H9 (cell line): ENCODE measurements at places on chromosomes 5 and 9. TPM values are rescaled to one million over a fixed set of nuclear protein-coding genes. Genes with fewer than 3 reads are reported as not detected.
A peak's percentile ranks its signal among the peaks of the same experiment; 100 is the strongest.

F12 gene
- 2.3 and 3.5 TPM in 2 replicates for total RNA-seq

PCDHB12 gene
- 2.3 and 3.1 TPM in 2 replicates for total RNA-seq

EDIL3 gene
- 61.0 and 61.9 TPM in 2 replicates for total RNA-seq

PRDM9 gene
- not detected in 2 replicates for total RNA-seq

PCDH12 gene
- not detected in 2 replicates for total RNA-seq

SNCB gene
- 3.5 and 4.2 TPM in 2 replicates for total RNA-seq

ARHGEF39 gene
- total RNA-seq, result 21.6 and 24.4 TPM in 2 replicates

EHMT1 gene
- total RNA-seq, result 112 and 121 TPM in 2 replicates

FAM81B gene
- not detected in 2 replicates for total RNA-seq

DNA sequence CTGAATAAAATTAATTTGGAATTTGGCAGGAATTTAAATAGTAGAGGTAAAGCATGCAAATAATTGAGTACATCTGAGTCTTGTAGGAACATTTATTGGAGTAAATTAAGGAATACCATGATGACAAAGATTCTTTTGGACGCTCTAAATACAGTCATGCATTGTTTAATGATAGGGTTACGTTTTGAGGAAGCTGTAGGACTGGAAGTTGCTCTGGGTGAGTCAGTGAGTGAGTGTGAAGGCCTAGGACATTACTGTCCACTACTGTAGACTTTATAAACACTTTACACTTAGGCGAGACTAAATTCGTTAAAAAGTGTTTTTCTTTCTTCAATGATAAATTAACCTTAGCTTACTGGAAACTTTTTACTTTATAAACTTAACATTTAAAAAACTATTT, 113.0 kb downstream of the FAM170A start:
- no peaks in the 10 kb centered on the region for H3K27me3 ChIP-seq
- H3K4me3 ChIP-seq, result no peak overlapping the region
- no peaks in the 10 kb centered on the region for H3K36me3 ChIP-seq
- no peak overlapping the region for H3K27ac ChIP-seq
- H3K4me1 ChIP-seq, result no peaks in the 10 kb centered on the region

GRCh38 chr5:53424686-53425615, 55.5 kb upstream of the FST start:
- H3K27ac ChIP-seq, result no peak overlapping the region
- no peaks in the 10 kb centered on the region for H3K4me1 ChIP-seq
- no peak for DNase-seq
- H3K27me3 ChIP-seq, result no peaks in the 10 kb centered on the region

- no peaks in the 10 kb centered on the region for H3K4me1 ChIP-seq
- peak overlapping the region; percentile 49 for H3K4me3 ChIP-seq
- no peaks in the 10 kb centered on the region for H3K36me3 ChIP-seq
- no peak overlapping the region for H3K27ac ChIP-seq
Measured at GRCh38 chr9:129482521-129483414, 138.1 kb downstream of the C9orf50 start.

DNA sequence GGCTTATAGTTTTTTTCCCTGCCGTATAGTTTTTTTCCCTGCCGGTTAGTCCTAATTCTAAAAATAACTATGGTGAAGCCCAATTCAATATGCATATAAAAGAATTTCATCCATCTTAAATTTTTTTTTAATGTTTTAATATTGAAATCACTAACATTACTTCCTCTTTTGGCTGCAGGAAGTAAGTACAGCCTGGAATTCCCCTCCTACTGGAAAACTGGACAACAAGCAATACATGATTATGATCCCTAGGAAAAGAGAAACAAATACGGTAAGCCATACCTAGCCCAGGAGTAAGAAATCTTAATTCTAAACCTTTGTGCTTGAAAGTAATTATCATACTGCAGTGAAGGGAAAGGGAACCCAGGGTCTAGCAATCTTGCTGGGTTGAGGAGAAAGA, 119.0 kb downstream of the NR3C1 start:
- H3K4me3 ChIP-seq, result no peak overlapping the region
- H3K36me3 ChIP-seq, result peaks cover 16% of the 10 kb centered on the region
- H3K27ac ChIP-seq, result no peak overlapping the region
- 0 out of 2 replicates have a peak, but pooled peaks cover 3% of the 10 kb centered on the region for H3K4me1 ChIP-seq
- DNase-seq, result no peak

- H3K4me3 ChIP-seq, result no peak overlapping the region
- no peak overlapping the region for H3K27ac ChIP-seq
- DNase-seq, result no peak
- H3K27me3 ChIP-seq, result no peaks in the 10 kb centered on the region
- H3K36me3 ChIP-seq, result peaks cover 4% of the 10 kb centered on the region
Measured at GRCh38 chr9:71253011-71253410, 131.6 kb upstream of the TRPM3 start.

DNA sequence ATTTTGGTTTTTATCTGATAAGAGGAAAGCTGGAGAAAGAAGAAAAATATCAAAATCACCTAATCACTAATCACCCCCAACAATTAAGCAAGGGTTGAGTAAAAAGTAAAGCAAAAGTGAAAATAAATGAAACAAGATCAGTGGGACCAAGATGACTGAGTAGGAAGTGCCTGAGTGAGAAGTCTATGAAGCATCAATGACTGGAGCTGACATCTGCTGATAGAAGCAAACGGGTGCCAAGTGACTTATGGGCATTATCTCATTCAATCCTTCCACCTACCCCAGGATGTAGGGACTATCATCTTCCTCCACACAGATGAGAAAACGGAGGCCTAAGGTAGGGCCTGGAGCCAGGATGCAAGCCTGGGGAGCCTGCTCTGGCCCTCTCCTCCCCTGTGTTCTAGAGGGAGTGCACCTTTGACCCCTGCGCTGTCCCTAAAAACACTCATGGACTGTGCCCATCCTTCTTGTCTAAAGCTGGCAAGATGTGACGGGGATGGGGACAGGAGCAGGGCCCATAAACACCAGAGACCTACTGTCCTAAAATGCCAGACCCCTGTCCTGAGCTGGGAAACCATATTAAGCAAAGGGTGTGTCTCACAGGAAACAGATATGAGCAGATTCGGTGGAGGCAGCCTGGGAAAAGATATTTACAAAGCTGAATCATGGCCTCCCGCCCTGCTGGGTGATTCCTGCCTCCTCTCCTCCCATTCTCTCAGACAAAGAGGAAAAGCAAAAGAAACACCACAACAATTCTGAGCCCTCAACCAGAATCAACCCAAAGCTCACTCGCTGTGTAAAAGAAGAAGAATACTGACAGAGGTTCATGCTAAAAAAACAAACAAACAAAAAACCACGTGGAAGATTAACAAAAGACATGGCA, 116.0 kb downstream of the AUH start:
- DNase-seq, result no peak
- H3K4me1 ChIP-seq, result peaks cover 4% of the 10 kb centered on the region; the same call in 1 of the 2 replicates
- H3K4me3 ChIP-seq, result no peak overlapping the region
- no peak overlapping the region for H3K27ac ChIP-seq
- no peaks in the 10 kb centered on the region for H3K36me3 ChIP-seq

GRCh38 chr5:181047921-181048320, 7.9 kb downstream of the BTNL9 start:
- H3K36me3 ChIP-seq, result no peaks in the 10 kb centered on the region
- H3K27ac ChIP-seq, result no peak overlapping the region
- no peak for DNase-seq

- no peaks in the 10 kb centered on the region for H3K36me3 ChIP-seq
- H3K4me1 ChIP-seq, result no peaks in the 10 kb centered on the region
- no peak overlapping the region for H3K27ac ChIP-seq
- no peak for DNase-seq
- no peaks in the 10 kb centered on the region for H3K27me3 ChIP-seq
Measured at GRCh38 chr9:85534340-85534739, 207.4 kb downstream of the AGTPBP1 start.

DNA sequence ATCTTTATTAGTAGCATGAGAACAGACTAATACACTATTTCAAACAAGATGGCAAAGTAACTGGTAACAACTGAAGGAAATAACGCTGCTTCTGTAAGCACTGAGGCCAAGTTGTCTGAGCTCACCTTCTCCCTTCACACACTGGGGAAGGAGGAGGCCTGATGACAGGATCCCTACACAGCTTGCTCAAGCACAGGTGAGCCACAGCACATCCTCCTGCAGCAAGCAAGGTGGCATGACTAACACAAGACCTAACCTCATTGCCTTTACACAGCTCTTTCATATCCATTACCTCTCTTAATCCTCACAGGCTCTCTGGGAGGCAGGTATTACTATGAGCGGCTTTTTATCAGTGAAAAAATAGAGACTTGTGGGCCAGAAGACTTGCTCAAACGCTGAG, 83.3 kb downstream of the ARL15 start:
- no peak overlapping the region for H3K27ac ChIP-seq
- no peak for DNase-seq
- no peaks in the 10 kb centered on the region for H3K36me3 ChIP-seq

DNA sequence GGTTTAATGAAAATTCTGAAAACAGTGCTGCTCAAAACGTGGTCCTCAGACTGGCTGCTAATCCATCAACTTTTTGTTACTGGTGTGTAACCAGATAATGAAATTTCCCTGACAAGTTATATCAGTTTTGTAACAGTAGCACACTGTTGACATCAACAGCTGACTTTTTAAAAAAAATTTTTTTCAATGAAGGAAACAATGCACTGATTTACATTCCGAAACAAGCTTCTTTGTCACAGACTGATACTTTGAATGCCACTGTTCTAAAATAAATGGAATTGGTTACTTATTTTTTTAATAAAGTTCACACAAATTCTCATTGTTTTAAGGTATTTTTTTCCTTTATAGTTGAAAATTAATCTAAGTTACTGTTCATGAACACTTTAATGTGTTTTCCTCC, 169.1 kb downstream of the NIPBL start:
- H3K4me3 ChIP-seq, result no peak overlapping the region
- no peaks in the 10 kb centered on the region for H3K27me3 ChIP-seq
- H3K36me3 ChIP-seq, result peaks cover 47% of the 10 kb centered on the region
- no peak overlapping the region for H3K27ac ChIP-seq
- no peaks in the 10 kb centered on the region for H3K4me1 ChIP-seq

GRCh38 chr5:143758015-143758414, 53.9 kb upstream of the HMHB1 start:
- no peak for DNase-seq
- no peak overlapping the region for H3K27ac ChIP-seq
- no peak overlapping the region for H3K4me3 ChIP-seq
- no peaks in the 10 kb centered on the region for H3K27me3 ChIP-seq
- H3K4me1 ChIP-seq, result no peaks in the 10 kb centered on the region

DNA sequence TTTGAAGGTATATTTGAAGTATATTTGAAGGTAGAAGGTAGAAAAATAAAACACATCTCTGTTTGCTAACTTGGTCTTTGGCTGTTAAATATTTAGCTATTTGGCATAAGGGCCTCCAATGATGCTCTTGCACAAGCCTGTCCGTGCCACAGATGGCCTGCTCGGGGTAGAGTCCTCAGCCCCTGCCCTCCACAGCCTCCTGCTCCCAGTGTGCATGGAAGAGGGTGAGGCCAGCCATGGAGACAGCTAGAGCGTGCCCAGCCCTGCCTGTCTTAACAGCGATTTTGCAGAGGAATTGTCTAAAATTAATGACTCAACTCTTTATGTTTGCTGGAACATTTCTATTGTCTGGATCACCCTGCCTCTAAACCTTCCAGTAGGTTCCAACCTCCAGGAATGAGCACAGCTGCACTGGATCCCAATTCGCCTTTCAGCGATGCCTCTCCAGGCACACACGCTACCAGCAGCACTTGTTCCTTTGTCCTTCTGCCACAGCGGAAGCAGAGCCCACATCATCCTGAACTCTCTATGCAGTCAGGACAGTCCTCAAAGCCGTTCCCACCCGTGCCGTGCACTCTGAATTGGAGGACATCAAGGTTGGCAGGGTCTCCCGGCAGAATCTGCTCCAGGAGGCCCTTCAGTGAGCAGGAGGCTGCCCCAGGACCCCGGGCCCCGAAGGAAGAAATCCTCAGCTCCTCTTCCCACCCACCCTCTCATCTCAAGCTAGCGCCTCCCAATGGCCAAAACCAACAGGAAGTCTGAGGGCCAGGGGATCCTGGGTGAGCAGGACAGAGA, 254.0 kb upstream of the IRX1 start:
- H3K4me3 ChIP-seq, result no peak overlapping the region
- H3K36me3 ChIP-seq, result no peaks in the 10 kb centered on the region; the same call in 2 of the 3 replicates
- DNase-seq, result no peak
- H3K4me1 ChIP-seq, result no peaks in the 10 kb centered on the region
- H3K27me3 ChIP-seq, result no peaks in the 10 kb centered on the region

- no peaks in the 10 kb centered on the region for H3K36me3 ChIP-seq
- no peak overlapping the region for H3K27ac ChIP-seq
- no peaks in the 10 kb centered on the region for H3K4me1 ChIP-seq
- no peaks in the 10 kb centered on the region for H3K27me3 ChIP-seq
- DNase-seq, result no peak
- no peak overlapping the region for H3K4me3 ChIP-seq
Measured at GRCh38 chr5:164090358-164090757, 584.9 kb downstream of the MAT2B start.

DNA sequence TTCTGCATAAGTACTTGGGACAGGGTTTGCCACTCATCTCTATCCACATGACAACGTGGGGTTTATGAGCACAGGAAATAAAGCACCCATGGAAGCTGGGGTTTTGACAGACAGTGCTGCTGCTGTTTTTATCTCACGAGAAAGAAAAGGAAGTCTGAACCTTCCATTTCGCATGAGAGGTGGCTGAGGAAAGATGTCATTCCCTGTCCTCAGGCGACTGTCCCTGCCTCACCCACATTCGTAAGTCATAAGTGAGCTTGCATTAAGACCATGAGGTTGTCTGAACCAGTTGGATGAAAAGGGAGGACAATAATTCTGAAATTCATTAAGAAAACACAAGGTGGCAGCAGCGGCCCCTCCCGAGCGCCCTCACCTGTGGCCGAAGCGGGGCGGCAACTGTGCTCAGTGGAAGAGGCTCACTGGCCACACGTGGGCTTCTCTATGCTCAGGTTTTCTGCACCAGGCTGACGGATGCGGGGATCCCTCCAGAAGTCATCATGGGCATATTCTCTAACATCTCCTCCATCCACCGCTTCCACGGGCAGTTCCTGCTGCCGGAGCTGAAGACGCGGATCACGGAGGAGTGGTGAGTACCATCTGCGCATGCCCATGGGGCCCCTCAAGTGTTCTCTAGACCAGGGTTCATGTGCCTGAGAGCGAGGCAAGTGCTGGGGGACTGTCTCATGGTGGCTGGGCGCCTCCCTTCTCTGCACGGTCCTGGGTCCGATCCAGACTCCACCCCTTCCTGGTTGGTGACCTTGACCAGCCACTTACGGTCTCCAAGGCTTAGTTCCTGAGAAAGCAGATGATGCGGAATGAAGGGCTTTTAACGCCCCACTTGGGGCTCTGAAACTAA, 54.7 kb upstream of the SUSD3 start:
- peaks cover 24% of the 10 kb centered on the region for H3K36me3 ChIP-seq
- no peak overlapping the region for H3K27ac ChIP-seq
- H3K4me3 ChIP-seq, result peak overlapping the region; percentile 20; the same call in 1 of the 3 replicates

GRCh38 chr9:106405871-106406435, 457.0 kb upstream of the ZNF462 start:
- no peak overlapping the region for H3K4me3 ChIP-seq
- H3K27me3 ChIP-seq, result no peaks in the 10 kb centered on the region
- no peak overlapping the region for H3K27ac ChIP-seq
- no peaks in the 10 kb centered on the region for H3K4me1 ChIP-seq
- no peak for DNase-seq

GRCh38 chr5:5128766-5129165, 11.4 kb upstream of the ADAMTS16 start:
- no peak for DNase-seq
- H3K4me1 ChIP-seq, result no peaks in the 10 kb centered on the region; the same call in 1 of the 2 replicates
- H3K36me3 ChIP-seq, result peaks cover 7% of the 10 kb centered on the region

GRCh38 chr5:55816342-55816741, 34.8 kb upstream of the IL31RA start:
- no peaks in the 10 kb centered on the region for H3K4me1 ChIP-seq
- no peak for DNase-seq
- H3K4me3 ChIP-seq, result no peak overlapping the region
- no peaks in the 10 kb centered on the region for H3K27me3 ChIP-seq
